Osteoblast (primary cell): ENCODE measurements at places on chromosomes 4 and X.
A peak's percentile ranks its signal among the peaks of the same experiment; 100 is the strongest.

- H3K27ac ChIP-seq: peak overlapping the region; percentile 21
- no peaks in the 10 kb centered on the region for H3K27me3 ChIP-seq
- H3K36me3 ChIP-seq: no peaks in the 10 kb centered on the region
- DNase-seq: no peak
Observed at GRCh38 chr4:117324851-117325491, 239.6 kb upstream of the TRAM1L1 start.

- H3K36me3 ChIP-seq: no peaks in the 10 kb centered on the region
- no peak overlapping the region for H3K4me3 ChIP-seq
- no peak overlapping the region for H3K27ac ChIP-seq
Observed at GRCh38 chrX:107563824-107564223, 64.5 kb upstream of the PRPS1 start.

GRCh38 chr4:121479808-121480207 lies 99.0 kb upstream of the QRFPR start:
- H3K27ac ChIP-seq: no peak overlapping the region
- H3K4me3 ChIP-seq: no peak overlapping the region
- no peaks in the 10 kb centered on the region for H3K36me3 ChIP-seq
- H3K4me1 ChIP-seq: no peaks in the 10 kb centered on the region
- peaks cover 8% of the 10 kb centered on the region for H3K27me3 ChIP-seq
- no peak for DNase-seq

- H3K27ac ChIP-seq: no peak overlapping the region
- DNase-seq: no peak
- no peak overlapping the region for H3K4me3 ChIP-seq
- no peaks in the 10 kb centered on the region for H3K36me3 ChIP-seq
- peaks cover 10% of the 10 kb centered on the region for H3K4me1 ChIP-seq
- no peaks in the 10 kb centered on the region for H3K27me3 ChIP-seq
Observed at GRCh38 chr4:101334963-101335572, 12.3 kb downstream of the PPP3CA start.

GRCh38 chrX:42616981-42617380 lies 161.0 kb downstream of the PPP1R2C start:
- H3K27me3 ChIP-seq: no peaks in the 10 kb centered on the region
- no peaks in the 10 kb centered on the region for H3K36me3 ChIP-seq
- DNase-seq: no peak
- no peak overlapping the region for H3K4me3 ChIP-seq
- H3K27ac ChIP-seq: no peak overlapping the region
- no peaks in the 10 kb centered on the region for H3K4me1 ChIP-seq

GRCh38 chrX:8433109-8434062 lies 31.2 kb upstream of the VCX3B start:
- no peak for DNase-seq
- H3K27ac ChIP-seq: no peak overlapping the region
- no peaks in the 10 kb centered on the region for H3K36me3 ChIP-seq
- H3K4me1 ChIP-seq: no peaks in the 10 kb centered on the region
- no peak overlapping the region for H3K4me3 ChIP-seq
- no peaks in the 10 kb centered on the region for H3K27me3 ChIP-seq

- H3K36me3 ChIP-seq: no peaks in the 10 kb centered on the region
- peak; percentile 80 for DNase-seq
- peak overlapping the region; percentile 33 for H3K4me3 ChIP-seq
- H3K27me3 ChIP-seq: no peaks in the 10 kb centered on the region
Observed at GRCh38 chr4:53763813-53764597, 172.7 kb upstream of the LNX1 start.

- H3K36me3 ChIP-seq: no peaks in the 10 kb centered on the region
- DNase-seq: no peak
- H3K4me1 ChIP-seq: peaks cover 4% of the 10 kb centered on the region
- H3K4me3 ChIP-seq: no peak overlapping the region
Observed at GRCh38 chr4:25131926-25132325, 28.3 kb downstream of the SEPSECS start.

DNA sequence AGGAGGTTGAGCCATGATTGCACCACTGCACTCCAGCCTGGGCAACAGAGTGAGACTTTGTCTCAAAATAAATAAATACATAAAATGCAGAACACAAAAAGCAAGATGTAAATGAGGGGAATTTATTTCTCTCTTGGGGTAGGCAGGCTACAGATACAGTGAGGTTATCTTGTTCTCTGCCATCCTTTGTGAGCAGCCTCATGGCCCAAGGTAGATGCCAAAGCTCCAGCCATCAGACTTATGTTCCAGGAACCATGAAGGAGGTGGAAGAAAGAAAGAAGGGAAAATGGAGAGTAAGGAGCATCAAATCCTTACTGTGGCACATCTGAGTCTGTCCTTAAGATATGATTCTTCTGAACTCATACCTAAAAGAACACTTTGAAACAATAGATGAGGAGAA lies 11.1 kb downstream of the ARSH start:
- no peaks in the 10 kb centered on the region for H3K4me1 ChIP-seq
- H3K27me3 ChIP-seq: no peaks in the 10 kb centered on the region
- no peak overlapping the region for H3K27ac ChIP-seq
- H3K4me3 ChIP-seq: no peak overlapping the region

- H3K27me3 ChIP-seq: no peaks in the 10 kb centered on the region
- no peaks in the 10 kb centered on the region for H3K4me1 ChIP-seq
- H3K36me3 ChIP-seq: no peaks in the 10 kb centered on the region
- H3K27ac ChIP-seq: no peak overlapping the region
- no peak overlapping the region for H3K4me3 ChIP-seq
Observed at GRCh38 chr4:181143250-181143854, 1099.8 kb upstream of the TENM3 start.

- H3K27ac ChIP-seq: no peak overlapping the region
- no peak for DNase-seq
- peaks cover 26% of the 10 kb centered on the region for H3K4me1 ChIP-seq
- no peaks in the 10 kb centered on the region for H3K27me3 ChIP-seq
Observed at GRCh38 chr4:72820107-72820506, 249.4 kb downstream of the COX18 start.

DNA sequence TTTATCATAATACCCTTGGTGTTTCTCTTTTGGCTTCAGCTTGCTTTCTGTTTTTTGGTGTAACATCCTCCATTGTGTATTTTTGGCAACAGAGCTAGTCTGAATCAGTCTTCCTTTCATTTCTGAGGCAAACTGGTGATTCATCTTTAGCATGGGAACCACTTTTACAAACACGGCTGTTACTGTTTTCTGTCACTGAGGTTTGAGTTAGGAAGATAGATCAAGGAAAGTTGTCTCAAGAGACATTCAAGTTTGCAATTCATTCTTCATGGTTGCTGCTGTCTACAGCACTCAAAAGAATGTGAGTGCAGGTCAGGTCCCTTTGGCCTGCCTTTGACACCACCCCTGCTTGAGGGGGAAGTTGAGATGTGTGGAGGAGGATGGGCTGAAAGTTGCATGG lies 36.3 kb downstream of the IL21 start:
- DNase-seq: peak; percentile 75
- H3K4me3 ChIP-seq: peak overlapping the region; percentile 2
- H3K4me1 ChIP-seq: peaks cover 14% of the 10 kb centered on the region
- H3K27me3 ChIP-seq: no peaks in the 10 kb centered on the region

- no peak for DNase-seq
- no peaks in the 10 kb centered on the region for H3K4me1 ChIP-seq
- no peak overlapping the region for H3K4me3 ChIP-seq
Observed at GRCh38 chr4:153079857-153080391, 124.3 kb upstream of the TRIM2 start.

DNA sequence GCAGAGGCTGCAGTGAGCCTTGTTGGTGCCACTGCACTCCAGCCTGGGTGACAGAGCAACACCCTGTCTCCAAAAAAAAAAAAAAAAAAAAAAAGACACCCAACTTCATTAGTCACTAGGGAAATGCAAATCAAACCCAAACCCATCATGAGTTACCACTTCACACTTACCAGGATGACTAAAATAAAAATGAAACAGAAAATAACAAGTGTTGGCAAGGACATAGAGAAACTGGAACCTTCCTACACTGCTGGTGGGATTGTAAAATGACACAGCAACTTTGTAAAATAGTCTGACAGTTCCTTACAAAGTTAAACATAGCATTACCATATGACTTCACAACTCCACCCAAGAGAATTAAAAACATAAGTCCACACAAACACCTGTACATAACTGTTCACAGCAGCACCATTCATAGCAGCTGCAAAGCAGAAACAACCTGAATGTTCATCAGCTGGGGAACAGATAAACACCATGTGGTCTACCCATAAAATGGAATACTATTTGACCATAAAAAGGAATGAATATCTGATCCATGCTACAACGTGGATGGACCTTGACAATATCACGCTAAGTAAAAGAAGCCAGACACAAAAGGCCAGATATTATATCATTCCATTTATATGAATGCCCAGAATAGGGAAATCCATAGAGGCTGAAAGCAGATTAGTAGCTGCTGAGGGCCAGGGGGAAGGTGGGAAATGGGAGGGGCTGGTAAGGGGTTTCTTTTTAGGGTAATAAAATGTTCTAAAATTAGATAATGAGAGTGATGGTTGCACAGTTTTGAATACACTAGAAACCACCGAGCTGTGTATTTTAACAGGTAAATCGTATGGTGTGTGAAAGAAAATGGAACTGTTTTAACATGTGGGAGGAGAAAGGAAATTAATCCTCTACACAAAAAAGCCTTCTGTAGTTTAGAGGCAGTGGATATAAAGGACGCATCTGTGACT lies 18.3 kb downstream of the CD99L2 start:
- no peak overlapping the region for H3K27ac ChIP-seq
- no peaks in the 10 kb centered on the region for H3K27me3 ChIP-seq
- H3K36me3 ChIP-seq: no peaks in the 10 kb centered on the region
- DNase-seq: no peak
- no peak overlapping the region for H3K4me3 ChIP-seq
- no peaks in the 10 kb centered on the region for H3K4me1 ChIP-seq

DNA sequence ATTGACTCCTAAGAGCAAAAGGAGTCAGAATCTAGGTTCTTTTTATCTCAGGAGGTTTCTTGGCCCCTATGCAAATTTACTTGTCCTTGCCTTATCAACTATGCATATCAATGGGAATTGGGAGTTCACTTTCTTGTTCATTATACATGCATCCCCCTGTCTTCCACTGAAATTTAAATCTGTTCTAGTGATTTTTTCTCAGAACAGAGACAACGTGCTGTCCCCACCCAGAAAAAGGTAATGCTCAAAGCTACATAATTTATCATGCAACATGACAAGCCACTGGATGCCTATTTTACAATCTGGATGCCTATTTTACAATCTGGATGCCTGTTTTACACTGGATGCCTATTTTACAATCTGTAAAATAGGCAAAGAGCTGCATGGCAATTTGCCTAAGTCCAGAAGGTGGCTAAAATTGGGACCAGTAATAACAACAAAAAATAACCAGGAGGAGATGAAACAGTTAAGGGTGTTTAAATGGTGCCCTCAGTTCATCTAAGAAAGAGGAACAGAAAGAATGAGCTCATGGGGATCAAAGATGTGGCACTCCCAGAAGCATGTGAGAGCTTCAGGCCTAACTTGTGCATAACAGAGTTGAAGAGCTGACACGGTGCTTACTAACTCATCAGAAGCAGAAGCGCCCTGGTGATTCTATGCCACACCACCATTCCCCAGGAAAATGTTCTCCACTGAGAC lies 537.8 kb upstream of the BOD1L1 start:
- H3K27ac ChIP-seq: no peak overlapping the region
- H3K4me1 ChIP-seq: peaks cover 27% of the 10 kb centered on the region
- no peaks in the 10 kb centered on the region for H3K36me3 ChIP-seq
- no peaks in the 10 kb centered on the region for H3K27me3 ChIP-seq
- no peak overlapping the region for H3K4me3 ChIP-seq

GRCh38 chr4:53205970-53206369 lies 159.9 kb downstream of the SCFD2 start:
- H3K27me3 ChIP-seq: no peaks in the 10 kb centered on the region
- peaks cover 7% of the 10 kb centered on the region for H3K4me1 ChIP-seq
- peak; percentile 38 for DNase-seq
- H3K36me3 ChIP-seq: peaks cover 2% of the 10 kb centered on the region
- H3K4me3 ChIP-seq: no peak overlapping the region

- H3K27ac ChIP-seq: no peak overlapping the region
- no peaks in the 10 kb centered on the region for H3K36me3 ChIP-seq
- H3K27me3 ChIP-seq: no peaks in the 10 kb centered on the region
- no peak overlapping the region for H3K4me3 ChIP-seq
- no peaks in the 10 kb centered on the region for H3K4me1 ChIP-seq
Observed at GRCh38 chr4:21290562-21290961, 590.3 kb downstream of the PACRGL start.

DNA sequence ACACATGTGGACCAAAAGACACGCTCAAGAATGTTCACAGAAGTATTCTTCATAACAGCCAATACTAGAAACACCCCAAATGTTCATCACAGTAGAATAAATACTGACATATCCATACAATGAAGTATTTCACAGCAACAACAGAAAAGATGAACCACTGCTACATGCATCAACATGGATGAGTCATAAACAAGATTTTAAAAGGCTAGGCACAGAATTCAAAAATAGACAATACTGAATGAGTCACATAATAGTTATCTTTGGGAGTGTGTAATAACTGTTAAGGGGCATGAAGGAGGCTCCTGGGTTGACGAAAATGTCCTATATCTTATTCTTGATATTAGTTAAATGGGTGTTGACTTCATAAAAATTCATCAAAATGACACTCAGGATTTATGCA lies 43.5 kb downstream of the CLOCK start:
- peak overlapping the region; percentile 73 for H3K27ac ChIP-seq
- H3K36me3 ChIP-seq: no peaks in the 10 kb centered on the region
- H3K27me3 ChIP-seq: no peaks in the 10 kb centered on the region
- H3K4me3 ChIP-seq: no peak overlapping the region
- peak; percentile 66 for DNase-seq

GRCh38 chr4:159071178-159071968 lies 31.5 kb upstream of the RAPGEF2 start:
- H3K4me3 ChIP-seq: no peak overlapping the region
- H3K36me3 ChIP-seq: no peaks in the 10 kb centered on the region
- peaks cover 45% of the 10 kb centered on the region for H3K4me1 ChIP-seq

DNA sequence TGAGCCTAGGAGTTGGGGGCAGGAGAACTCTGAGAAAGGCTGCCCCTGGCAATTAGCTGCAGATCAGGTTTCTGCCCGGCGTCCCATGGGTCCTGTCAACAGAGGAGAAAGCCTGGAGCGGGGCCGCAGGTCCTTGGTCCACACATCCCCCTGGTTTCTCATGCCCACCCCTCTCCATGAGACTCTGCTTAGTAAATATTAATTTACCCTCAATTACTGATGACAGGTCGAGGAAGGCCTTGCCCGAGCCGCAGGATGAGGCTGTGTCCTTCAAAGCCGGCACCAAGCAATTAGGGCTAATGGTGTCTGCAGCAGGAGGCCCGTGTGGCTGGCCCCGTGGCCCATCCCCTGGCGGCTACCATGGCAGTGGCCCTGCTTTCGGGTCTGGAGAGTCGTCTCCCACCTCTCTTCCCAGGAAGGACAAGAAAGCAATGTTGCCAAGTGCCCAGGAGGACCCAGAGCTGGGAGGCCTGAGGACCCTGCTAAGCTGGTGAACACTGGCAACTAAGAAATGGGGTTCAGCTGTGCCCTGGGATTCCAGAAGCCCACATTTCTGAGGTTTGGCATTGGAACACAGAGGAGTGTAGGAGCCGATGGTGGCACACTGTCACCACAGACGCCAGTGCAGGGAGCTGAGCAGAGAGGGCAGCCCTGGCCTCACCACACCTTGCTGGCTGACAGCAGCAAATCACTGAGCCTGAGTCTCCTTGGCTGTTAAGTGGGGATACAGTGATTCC lies 114.6 kb downstream of the CPZ start:
- no peaks in the 10 kb centered on the region for H3K4me1 ChIP-seq
- H3K4me3 ChIP-seq: no peak overlapping the region
- H3K27me3 ChIP-seq: peaks cover 1% of the 10 kb centered on the region
- H3K27ac ChIP-seq: no peak overlapping the region
